ENCODE measurements at places on chromosomes 11 and 22.

- DNase-seq, result no peak
Observed at GRCh38 chr11:31141789-31142188, 227.8 kb downstream of the DCDC1 start.

DNA sequence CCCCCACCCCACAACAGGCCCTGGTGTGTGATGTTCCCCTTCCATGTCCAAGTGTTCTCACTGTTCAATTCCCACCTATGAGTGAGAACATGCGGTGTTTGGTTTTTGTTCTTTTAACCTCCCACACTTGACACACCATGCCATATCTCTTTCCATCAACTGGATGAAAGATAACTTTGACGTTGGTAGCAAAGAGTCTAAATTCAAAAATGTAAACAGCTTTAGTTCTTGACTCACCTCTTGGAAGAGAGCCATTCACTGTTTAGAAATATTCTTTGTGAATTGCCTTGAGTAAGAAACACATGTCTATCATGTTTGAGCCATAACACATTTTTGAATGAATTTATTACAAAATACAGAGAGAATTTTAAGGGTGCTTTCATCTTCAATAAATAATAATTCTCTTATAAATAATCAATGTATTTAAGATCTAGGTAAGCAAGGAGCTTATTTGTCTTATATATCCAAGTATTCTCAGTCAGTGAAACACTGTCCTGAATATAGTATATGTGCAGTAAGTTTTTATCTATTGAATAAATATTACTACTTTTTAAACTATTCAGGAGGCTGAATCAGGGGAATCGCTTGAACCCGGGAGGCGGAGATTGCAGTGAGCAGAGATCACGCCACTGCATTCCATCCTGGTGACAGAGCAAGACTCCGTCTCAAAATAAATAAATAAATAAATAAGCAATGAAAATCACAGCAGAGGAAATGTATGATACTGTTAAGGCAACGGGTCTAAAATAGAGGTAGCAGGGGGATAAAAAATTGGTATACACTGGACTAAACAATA lies 6.7 kb downstream of the CARD18 start:
- DNase-seq, result no peak

DNA sequence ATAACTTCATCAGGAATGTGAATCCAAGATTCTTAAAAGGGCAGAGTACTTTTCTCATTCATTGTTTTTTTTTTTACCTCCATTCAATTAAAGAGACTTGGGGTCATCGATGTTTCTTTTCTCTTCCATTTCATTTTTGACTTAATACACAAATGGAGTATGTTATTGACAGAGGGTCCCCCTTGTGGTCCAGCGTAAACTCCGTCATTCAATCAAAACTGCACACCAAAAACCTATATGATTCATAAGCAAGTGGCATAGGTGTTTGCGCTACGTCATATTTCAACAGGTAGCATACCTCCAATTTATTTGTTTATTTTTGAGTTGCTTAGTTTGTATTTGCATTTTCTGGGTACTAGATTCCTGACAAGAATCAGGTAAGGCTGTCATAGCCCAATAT lies 12.7 kb upstream of the FOLH1 start:
- no peak for DNase-seq

DNA sequence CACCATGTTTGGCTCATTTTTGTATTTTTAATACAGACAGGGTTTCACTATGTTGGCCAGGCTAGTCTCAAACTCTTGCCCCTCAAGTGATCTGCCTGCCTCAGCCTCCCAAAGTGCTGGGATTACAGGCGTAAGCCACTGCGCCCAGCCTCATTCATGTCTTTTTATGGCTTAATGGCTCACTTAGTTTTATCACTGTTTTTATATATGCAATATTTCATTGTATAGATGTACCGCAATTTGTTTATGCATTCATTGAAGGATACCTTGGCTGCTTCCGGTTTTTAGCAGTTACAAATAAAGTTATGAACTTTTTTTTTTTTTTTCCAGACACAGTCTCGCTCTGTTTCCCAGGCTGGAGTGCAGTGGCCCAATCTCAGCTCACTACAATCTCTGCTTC lies 5.5 kb upstream of the TCN2 start:
- DNase-seq, result no peak

DNA sequence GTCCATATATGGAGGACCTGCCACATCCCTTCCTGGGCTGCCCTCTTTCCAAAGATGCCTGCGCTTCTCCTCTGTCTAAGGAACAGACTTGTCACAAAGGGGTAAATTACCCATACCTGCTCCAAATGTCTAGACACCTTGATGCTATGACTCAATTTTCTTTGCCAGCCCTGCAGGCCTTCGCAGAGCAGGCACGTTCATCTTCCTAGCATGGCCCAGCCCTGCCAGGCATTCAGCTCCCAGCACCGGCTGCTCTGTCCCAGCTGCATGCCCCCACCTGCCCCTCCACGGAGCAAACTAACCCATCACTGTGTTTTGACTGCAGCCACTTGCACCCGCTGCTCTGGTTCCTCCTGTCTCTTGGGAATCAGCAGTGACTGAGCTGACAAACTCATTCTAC lies 526.1 kb downstream of the MIAT start:
- no peak for DNase-seq

DNA sequence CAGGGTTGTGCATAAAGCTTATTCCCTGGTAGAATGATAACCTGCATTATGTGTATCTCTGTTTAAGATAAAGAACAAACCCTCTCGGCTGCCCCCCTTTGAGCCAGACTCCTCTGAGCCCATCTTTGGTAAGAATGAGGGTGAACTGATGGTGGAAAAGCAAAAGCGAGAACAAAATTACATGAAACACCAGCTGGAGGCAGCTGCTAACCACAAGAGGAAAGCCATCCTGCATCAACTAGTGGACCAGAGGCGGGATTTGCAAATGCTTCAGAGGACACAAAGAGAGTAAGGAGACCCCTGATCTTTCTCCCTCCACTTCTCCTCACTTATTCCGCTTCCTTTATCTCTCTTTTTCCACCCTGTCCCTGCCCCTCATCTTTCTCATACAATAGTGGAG lies 40.3 kb downstream of the CCDC81 start:
- no peak for DNase-seq

DNA sequence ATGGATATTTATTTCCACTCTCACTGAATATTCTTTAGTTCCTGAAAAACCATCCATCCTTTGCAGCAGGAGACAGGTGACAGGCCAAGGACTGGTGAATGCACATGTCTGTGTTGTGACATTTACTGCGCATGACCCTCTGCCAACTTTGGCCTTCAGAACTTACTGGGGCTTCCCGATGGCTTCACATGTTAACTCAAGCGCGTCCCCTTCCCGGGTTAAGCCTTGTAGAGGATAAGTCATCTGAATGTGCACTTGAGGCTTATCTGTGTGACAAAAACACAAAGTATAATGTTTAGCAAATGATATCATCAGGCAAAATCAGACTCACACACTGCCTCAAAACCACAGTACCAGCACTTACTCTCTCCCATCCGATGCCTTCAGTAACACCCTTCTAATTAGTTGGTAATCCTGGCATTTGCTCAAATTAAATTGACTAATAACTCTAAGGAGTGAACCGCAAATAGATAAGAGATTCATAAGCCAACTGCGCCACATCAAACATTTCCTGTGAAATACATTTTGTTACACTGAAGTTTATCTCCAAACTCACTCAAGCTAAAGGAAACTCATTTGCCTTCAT lies 286.4 kb downstream of the CADM1 start:
- no peak for DNase-seq

DNA sequence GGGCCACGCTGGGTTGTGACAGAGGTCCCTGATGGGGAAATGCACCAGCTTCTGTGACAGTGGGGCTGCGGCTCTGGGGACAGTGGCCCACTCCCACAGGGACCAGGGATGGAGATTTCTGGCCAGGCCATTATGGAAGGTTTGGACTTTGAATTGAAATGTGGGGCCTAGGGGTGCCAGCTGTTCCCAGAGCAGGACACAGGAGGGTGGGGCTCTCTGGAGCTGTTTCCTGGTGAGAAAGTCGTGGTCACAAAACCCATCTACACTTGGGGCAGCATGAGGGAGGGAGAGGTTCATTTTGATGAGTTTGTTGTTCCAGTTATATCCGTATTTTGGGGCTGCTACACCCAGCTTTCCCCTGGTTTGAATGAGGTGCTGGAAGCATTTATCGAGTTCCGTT lies 52.2 kb downstream of the LRP5 start:
- DNase-seq, result no peak

DNA sequence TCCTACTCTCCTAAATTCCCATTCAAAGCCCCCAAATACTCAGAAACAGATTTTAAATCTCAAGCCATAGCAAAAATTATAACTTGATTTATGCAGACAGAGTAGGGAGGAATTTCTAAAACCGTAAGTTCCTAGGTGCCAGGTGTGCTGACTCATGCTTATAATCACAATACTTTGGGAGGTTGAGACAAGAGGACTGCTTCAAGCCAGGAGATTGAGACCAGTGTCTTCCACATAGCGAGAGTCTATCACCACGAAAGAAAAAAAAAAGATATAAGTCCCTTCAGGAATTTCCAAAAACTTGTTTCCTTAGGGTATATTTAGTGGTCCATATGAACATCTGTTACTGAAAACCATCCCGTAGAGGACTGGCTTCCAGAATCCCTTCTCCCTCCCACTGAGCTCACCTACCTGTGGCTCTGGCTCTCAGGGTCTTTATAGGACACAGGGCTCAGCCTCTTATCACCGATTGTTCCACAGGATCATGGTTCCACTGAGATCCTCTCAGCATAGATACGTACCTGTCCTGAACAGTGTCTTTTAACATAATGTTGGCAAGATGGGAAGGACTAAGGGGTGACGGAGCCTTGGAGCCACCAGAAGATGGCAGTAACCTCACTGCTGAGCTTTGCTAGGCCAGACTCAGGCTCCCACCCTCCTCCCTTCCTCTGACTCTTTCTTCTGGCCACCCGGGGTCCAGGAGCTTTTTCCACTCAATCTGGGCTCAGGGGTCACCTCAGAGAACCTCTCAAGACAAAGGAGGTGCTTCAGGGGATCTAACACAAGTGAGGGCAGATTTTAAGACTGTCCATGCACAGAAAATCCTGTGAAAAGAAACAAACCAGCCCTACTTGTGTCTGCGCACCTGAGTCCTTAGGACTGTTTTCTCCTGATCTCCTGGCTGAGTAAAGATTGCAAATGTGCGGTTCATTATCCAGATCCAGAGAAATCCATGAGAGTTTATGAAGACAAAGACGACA lies 117.5 kb upstream of the TOP3B start:
- no peak for DNase-seq
